ENCODE measurements at places on chromosomes 1 and 21.

GRCh38 chr21:38803075-38803660 lies 2.6 kb upstream of the ETS2 start:
- no peak for DNase-seq

GRCh38 chr21:33558777-33559421 lies 16.1 kb downstream of the SON start:
- DNase-seq, result no peak

DNA sequence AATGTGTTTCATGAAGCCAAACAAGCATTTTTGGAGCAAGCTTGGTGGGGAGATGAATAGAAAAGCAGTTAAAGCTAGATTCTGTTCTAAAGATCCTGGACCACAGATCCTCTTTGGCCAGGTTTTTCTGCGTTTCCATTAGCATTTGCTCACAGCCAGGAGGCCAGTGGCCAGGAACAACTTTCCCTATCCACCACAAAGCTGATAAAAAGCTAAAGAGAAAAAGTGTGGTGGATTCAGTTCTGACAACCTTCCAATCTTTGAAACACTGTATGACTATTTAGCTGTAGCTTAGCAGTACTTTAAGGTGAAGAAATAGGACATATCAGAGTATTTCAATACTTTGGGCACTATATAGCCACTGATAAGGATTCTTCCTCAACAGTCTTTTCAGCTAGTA lies 3.0 kb upstream of the NEK7 start:
- no peak for DNase-seq

DNA sequence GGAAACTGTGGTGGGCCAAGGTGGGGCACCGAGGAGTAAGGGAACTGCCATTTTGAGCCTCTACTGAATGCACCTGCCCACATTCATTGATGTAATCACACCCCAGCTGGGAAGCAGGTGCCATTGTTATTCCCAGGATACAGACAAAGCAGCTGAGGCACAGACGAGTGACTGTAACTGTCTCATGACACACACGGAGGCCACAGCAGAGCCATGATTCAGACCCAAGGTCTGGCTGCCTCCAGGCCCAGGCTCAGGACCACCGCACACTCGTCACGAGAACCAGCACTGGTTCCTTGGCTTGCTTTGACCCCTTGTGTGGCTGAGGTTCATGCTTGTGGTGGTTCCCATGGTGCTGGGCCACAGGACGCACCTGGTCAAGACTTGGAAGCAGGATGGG lies 45.6 kb upstream of the CLIC4 start:
- DNase-seq, result no peak

DNA sequence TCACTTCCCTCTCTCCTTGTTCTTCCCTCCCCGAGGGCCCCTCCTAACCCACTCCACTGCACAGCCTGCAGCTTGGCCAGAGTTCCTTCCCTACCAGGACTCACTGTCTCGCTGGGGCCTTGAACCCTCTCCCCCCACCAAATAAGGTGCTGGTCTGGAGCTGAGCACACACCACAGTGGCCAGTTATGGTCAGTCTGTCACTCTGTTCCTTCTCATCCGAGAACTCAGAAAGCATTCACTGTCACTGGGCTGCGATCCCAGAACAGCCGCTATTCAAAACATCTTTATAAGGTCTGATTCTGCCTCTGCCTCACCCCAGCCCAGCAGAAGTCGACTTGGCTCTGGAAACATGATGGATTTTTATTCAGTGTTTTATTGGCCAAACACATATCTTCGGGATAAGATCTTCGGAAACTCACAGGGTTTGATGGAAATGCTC lies 19.8 kb upstream of the LBR start:
- peak; percentile 30 for DNase-seq

Data from fibroblast of skin of back (primary cell).